ENCODE measurements at places on chromosomes 16 and 17. TPM values are rescaled to one million over a fixed set of nuclear protein-coding genes. Genes with fewer than 3 reads are reported as not detected.

DNA sequence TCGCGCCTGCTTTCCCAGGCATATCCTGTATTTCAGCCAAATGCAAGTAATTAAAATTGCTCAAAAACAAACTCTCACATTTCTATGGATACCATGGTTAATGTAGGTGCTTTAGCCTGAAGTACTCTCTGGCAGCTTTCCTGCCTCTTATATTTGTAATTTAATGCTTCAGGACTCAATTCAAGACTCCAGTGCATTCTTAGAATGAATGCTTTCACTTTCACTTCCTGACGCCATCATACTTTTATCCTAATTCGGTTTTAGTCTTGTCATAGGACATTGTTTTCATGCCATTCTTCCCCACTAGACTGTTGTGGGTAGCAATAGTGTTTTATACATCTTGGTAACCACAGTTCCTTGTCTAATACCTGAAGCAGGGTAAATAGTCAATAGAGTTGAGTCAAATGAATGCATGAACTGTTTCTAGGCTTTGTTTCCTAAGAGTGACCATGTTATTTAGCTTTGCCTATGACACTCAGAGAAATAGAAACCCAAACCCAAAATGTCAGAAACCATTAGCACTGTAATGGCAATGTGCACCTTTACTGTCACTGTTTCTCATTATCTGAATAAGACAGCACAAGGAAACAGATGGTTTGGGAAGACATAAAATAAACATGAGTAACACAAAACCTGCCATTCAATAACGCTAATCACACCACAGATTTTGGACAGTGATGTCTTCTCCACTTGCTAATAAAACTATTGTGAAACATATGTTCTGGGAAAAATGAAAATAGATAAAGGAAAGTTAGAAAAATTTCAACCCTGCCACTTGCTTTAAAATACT lies 705.5 kb downstream of the CDH11 start:
- DNase-seq: no peak

DNA sequence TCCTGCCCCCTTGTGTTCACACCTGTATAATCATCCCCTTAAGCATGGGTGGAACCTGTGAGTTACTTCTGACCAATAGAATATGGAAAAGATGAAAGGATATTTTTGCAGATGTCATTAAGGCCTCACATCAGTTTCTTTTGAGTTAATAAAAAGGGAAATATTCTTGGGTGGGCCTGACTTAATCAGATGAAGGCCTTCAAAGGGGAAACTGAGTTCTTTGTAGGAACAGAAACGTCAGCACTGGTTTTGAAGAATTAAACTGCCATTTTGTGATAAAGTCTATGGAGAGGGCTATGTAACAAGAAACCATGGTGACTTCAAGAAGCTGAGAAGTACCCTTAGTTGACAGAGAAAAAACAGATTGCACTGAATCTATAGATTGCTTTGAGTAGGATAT lies 168.7 kb upstream of the CNTNAP4 start:
- DNase-seq: no peak

DNA sequence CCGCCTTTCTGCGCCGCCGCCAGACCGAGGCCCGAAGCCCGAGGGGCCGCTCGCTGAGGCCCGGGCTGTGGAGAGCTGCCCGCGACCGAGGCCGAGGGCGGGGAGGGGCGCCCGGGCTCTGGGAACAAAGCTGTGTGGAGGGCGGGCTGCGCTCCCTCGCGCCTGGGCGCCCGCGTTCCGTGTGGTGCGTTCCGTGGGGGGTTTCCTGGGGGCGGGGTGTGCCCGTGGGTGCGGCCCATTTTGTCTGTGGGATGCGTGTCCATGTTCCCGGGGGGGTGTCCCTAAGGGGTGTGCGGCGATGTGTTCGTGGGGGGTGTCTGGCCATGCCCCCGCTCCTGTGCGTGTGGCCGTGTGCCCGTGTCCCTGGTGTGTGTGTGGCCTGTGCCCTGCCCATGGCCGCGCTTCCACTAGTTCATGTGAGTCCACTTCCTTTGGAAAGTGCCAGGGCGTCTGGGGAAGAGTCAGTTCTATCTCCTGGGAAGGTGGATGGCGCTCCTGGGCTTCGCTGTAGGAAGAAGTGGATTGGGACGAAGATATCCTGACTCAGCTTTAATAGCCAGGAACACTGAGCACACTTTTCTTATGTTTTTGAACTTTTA lies 520 bp downstream of the JPT2 start:
- no peak for DNase-seq

- DNase-seq: no peak
Observed at GRCh38 chr17:9371019-9371418, 204.6 kb downstream of the STX8 start.

The CCDC78 gene
- 6.1 TPM for total RNA-seq

Data from activated naive CD8-positive, alpha-beta T cell treated with anti-CD3 and anti-CD28 coated beads, Interleukin-2, amount 10 ng/mL, durations not matched to agents 7 days and 5 days (primary cell).